ENCODE measurements at places on chromosomes 13 and 19.

DNA sequence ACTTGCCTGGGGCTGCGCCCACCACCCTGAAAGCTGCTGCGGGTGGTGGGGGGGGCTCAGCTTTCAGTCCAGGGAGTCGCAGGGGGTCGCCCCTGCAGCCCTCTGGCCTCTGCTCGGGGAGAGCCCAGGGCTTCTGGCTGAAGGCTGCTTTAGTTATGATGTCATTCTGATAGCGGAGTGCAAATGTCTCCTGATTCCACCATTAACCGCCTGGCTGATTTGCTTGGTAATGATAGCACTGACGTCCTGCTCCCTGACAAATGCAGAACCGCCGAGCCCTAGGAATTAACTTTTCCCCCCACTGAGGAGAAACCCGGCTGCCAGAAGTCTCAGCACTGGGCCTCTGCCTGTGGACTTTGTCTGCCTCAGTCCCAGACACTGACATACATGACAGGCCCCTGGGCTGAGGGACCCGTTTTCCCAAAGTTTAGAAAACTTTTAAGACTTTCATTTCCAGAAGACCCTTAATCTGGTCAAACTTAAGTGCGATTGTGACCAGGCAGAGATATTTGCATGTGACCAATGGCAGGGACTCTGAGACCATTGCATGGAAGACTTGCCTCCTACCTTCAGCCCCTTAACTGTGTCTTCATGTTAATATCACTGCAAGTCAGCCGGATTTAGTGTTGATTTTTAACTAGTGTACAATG is 142.5 kb upstream of the ZNF536 start:
- no peak for DNase-seq

- no peak for DNase-seq
Measured at GRCh38 chr13:103839460-103839859, 773.2 kb upstream of the SLC10A2 start.

GRCh38 chr19:3129112-3129511 is 6.7 kb upstream of the GNA15 start:
- DNase-seq = no peak

GRCh38 chr19:39544911-39545310 is 5.0 kb upstream of the EID2 start:
- no peak for DNase-seq

DNA sequence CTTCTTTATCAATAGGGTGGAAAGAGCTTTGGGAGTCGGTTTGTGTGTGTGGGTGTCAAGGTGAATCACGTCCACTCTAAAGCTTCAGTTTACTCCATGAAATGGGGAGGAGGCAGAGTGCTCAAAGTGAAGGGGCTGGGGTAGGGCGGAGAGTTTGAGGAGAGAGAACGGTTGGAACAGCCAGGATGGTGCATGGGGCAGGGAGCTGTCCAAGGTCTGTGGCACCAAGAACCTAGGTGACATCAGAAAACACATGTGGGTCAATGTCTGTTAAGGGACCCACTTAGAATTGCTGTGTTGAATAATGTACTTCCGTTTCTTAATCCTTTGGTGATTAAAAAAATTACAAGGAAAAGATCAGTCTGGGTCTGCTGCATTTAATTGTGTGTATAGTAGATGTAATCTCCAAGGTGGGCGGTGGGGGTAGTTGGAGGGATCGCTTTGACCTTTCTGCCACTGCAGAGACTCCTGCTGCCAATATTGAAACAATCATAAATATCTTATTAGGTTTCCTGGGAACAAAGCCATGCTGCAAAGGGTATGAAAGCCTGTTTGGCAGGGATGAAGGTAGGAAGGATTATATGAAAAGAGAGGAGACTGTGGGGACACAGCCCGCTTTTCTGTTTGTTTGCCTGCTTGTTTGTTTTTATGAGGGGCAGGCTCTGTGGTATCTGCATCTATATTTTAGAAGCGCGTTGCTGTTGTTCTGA is 122.3 kb downstream of the ATP8A2 start:
- no peak for DNase-seq

- no peak for DNase-seq
Measured at GRCh38 chr13:83024232-83024631, 858.0 kb downstream of the SLITRK1 start.

DNA sequence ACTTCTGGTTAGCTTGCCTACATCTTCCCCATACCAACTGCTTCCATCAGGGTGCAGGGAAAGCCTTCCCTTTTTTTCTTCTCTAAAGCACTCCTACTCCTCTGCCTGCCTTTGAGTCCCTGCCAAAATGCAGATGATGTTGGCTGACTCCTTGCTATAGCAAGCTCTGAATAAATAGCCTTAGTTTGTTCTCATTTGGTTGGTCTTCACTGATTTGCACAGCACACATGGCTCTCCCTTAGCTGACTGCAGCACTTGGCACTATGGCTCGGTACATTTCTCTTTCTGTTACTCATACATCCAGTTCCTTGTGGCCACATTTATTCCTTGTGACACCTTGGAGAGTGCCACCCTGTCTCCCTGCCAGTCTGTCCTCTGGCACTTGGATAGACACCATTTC is 249.8 kb downstream of the DCLK1 start:
- no peak for DNase-seq

- DNase-seq = peak; percentile 34
Measured at GRCh38 chr19:34172661-34173192, 423 bp downstream of the LSM14A start.

- no peak for DNase-seq
Measured at GRCh38 chr13:48901781-48902180, 73.9 kb upstream of the FNDC3A start.

DNA sequence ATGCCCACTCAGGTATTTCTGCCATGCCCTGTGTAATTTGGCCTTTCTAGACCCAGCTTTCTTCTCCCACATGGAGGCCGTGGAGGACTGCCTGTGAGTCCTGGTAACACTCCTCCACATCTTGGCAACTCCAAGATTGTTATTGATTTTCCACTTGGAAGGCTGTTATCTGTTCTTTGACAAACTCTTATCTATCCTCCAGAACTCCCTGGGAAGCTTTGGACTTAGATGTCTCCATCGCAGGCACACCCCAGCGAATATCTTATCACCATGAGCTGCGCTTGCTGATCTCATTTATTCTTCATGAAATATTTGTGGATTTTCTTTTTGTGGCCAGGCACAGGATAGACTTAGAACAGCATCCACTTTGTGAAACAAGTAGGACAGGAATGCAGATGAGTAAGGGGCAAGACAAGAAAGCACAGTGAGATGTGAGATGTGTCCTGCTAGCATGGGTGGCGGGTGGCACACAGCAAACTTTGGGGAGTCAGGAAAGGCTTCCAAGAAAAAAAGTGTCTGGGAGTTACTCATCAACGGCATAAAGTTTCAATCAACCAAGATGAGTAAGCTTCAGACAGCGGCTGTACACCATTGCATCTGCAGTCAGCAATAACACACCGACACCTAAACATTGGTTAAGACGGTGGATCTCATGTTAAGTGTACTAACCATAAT is 84.5 kb upstream of the IRS2 start:
- DNase-seq = no peak

- DNase-seq = no peak
Measured at GRCh38 chr13:27969866-27970229, 733 bp upstream of the CDX2 start.

DNA sequence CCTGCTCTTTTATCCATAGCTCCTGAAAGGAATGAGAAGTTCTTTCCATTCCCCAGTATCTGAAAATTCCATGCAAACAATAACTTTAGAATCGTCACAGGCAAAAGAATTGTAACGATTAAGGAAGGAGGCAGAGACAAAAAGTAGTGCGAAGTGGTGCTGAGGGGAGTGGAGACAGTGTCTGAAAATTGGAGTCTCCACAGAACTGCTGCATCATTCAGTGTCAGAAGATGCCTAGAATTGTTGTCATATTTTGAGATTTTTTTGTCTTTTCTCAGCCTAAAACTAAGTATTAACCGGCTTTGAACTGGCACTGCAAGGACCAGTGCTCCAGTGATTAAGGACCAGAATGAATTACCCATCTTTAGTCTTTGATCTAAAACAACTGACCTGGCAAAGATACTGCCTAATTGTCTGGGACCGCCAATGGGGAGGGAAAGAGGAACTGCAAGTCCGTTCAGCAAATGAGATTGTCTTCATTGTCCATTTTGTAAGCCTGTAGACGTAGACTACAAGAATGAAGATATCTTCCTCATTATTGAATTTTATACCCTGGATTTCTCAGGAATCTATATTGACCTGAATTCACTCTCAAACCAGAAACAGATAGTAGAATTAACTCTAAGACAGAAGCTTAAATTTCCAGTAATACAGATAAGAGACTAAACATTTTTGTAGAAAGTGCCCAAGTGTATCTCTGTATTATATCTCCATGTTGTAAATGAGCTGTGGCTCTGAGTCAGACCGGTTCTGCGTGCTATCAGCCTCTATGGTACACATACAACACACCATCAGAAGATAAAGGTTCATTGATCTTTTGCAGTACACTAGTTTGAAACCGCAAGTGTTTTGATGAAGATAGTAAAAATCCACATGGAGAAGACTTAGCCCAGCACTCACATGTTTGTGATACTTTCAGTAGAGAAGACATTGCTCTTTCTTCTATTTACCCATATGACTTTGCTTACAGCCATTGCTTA is 293.2 kb downstream of the EFNB2 start:
- no peak for DNase-seq

GRCh38 chr13:112894673-112895481 is 74.1 kb upstream of the MCF2L start:
- DNase-seq = no peak

GRCh38 chr13:35139591-35139990 is 197.5 kb downstream of the NBEA start:
- DNase-seq = no peak
